ENCODE measurements at places on chromosomes 6 and 20.

DNA sequence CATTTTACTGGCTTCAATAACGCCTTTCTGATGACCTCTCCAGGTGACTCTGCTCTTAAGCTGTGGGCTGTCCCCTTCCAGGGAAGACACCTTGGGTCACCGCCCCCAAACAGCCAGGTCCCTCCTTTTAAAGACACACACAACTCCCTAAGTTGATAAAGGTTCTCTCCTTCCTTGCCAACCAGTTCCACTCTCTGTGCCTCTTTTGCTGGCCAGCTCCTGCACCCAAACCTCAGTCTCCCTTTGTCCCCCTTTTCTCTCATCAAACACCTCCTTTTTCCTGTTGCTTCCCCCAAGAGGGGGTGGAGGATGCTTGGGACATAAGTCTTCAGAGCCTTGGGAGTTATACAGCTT lies 1.0 kb downstream of the NCOA6 start:
- peak; percentile 72 for DNase-seq

GRCh38 chr6:1390946-1391799 lies 1.8 kb downstream of the FOXF2 start:
- no peak for DNase-seq

DNA sequence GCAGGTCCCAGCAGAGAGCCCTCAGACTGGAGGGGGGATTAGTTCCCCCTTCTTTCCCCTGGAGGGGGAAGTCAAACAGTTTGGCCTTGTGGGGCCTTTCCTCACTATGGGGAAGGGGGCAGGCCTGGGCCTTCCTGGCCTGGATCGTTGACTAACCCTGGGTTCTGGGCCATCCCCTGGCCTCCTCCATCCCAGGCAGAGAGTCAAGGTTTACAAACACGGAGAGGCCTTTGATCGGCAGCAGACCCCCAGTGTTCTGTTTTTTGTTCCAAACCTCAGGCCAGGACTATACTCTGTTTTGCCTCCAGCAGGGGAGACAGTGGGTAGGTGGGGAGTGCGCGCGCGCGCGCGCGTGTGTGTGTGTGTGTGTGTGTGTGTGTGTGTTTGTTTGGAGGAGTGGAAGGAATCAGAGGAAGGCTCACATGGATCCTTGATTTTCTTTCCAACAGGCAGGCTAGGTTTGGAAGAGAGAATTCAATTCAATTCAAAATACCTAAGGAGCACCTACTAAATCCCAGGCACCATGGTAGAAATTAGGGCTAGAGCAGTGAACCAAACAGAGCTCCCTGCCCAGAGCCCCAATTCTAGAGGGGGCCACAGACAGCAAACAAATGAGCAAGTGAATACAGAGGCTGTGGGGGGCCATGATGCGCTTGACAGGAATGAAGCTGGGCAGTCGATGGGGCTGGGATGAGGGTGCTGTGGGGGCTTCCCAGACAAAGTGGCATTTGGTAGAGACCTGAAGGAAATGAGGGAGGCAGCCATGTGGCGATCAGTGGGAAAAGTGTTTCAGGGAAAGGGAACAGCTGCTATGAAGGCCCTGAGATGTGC lies 14.8 kb downstream of the TP53RK start:
- DNase-seq: no peak

DNA sequence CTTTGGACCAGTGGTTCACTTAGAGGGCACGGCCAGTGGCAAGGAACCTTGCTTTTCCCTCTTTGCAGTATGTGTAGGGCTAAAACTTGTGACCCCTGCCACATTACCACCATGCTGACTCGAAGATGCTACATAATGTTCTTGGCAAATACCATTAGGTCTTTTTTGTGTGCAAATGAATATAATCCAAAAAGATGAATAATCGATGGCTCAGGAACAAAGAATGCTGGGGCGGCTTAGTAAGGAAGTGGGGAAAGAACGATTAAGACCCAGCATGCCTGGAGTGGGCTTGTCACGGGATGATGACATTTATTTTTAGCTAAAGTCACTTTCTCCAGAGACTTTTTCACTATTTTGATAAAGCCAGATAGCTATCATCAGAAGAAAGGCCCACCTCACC lies 23.1 kb downstream of the CMTR1 start:
- no peak for DNase-seq

DNA sequence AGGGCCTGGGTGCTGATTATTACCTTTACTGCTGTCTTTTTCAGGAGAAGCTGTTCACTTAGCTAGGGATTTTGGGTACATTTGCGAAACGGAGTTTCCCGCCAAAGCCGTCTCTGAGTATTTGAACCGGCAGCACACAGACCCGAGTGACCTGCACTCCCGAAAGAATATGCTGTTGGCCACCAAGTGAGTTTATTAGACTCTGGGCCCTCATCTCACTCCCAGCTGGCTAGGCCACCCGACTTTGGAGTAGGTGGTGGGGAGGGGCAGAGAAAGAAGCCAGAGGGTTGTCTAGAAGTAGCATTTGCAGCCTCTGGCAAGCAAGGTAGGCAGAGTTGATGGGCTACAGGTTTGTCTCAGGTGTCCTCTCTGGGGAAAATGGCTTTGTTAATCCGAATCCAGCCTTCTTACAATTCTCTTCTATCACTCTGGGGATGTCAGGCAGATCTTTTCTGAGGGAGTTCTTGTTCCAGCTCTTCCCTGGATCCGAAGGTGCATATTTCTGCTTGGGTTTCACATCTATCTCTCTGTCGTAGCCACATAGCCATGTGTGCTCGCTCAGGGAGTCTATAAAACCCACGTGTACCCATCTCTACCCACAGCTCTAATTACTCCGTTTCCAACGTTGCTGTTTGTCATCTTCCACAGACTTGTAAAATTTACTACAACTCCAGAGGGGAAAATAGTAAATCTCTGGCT lies 21.6 kb downstream of the TFAP2B start:
- no peak for DNase-seq

- no peak for DNase-seq
These were observed 902 bp downstream of the ZNF337 start for GRCh38 chr20:25695532-25696370.

GRCh38 chr6:30537931-30538330 lies 18.4 kb downstream of the GNL1 start:
- DNase-seq: no peak

- no peak for DNase-seq
These were observed 179.4 kb upstream of the JAG1 start for GRCh38 chr20:10853176-10853575.

- no peak for DNase-seq
These were observed 268.2 kb downstream of the SAMD5 start for GRCh38 chr6:147776631-147777213.

DNA sequence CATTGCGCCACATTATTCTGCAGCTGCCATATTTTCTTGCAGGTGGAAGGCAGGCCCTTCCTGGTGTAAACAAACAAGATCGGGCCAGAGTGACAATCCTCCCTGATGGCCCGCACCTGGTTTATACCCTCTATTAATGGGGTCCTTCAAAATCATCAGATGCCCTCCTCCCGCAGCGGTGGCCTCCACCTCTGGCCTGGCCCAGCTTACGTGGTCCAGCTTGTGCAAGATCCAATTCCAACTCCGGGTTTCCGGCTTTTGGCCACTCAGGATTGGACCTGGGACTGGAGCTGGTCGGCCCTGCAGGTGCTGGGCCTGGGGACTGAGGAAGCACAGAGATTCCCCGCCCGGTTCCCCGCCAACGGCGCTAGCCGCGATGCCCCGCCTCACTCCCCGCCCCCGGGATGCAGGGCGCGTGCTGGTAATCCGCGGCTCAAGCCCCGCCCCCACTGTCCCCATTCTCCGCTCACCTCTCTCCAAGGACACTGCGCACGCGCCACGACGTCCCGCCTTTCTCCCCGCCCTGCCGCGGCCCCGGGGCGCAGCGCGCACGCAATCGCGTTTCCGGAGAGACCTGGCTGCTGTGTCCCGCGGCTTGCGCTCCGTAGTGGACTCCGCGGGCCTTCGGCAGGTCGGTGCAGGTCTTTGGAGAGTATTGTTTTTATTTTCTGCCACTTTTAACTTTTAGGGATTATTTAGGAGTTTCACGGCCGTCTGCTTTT lies at the start of gene TMEM14B:
Gene TMEM14B, plus strand, starts transcription at position 555 of the 722 bp plus-strand sequence. CDS start 1,441 bp downstream, outside the sequence.
- DNase-seq: peak; percentile 99

DNA sequence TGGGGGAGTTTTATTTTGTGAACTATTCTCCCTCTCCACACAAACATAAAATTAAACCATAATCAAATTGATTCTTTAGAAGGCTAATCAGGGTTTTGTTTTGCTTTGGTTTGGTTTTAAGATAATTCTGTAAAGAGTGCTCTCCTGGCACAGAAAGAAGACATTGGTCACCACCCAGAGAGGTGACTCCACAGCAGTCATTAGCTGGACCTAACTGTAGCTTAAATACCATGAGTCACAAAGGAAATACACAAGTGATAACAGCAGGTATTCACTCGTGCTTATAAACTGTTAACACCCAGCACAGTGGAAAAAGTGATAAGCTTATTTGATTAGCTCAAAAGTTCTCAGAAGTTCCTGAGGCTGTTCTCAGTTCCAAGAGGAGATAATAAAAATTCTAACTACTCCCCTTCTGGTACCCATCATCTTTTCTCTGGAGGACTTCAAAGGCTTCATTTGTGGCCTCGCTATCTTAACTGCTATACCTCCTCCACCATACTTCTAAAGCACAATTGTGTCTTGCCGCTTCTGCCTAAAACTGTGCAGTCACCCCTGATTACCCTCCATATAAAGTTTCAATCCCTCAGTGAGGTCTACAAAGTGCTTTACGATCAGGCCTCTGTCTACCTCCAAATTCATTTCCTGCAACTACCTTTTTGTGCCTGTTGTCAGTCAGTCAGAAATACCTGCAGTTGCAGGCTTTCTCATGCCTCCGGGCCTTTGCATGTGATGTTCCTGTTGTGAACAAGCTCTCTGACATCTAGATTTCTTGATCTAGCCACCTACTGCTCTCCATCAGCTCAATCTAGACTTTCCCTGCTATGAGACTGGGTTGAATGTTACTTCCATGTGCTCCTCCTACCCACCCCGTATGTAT lies 201.1 kb downstream of the SAMD5 start:
- no peak for DNase-seq

DNA sequence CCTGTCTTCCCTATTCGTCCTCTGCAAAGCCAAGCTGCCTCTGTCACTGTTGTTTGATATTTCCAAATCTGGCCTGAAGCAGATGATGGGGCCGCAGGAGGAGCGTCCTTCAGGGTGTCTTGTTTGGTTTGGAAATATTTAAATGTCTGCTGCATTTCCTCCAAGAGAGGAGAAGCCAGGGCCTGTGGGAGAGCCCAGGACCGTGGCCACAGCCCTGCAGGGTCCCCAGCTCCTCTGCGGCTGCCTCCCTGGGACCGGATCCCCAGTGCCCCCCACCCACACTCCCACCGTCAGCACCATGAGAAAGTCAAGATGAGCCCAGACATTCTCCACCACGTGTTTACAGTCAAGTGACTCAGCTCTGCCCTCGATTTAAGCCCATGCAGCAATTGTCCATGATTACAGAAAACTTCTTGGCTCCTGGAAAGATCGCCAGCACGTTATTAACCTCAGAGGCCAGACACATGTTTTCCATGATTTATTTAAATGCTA lies 18.2 kb downstream of the FOXF2 start:
- DNase-seq: no peak

DNA sequence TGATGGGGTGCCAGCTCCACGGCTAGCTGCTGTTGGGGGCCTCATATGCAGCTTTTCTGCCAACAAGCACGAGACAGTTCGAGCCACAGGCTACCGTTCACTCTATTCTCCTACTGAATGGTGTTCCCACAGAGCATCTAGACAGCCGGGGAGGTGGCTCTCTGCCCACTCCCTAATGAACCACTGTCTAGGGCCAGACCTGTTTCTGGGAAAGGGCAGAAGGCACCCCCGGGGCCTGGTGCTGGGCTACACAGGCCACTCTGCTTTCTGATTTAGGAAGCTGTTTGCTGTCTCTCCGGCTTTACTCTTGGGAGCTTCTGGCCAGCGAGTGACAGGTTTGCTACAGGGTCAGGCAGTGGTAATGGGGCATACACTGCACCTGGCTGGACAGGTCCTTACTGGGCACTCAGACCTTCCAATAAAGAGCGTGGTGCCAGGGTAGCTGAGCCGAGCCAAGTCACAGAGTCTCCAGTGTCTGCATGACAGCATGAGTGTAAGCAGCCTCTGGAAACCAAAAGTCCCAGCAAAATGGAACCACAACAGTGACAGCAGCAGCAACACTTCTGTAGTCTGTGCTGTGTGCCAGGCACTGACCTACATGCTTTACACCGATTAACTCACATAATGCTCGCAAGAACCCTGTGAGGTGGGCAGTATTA lies 8.4 kb downstream of the CCDC167 start:
- DNase-seq: no peak

- DNase-seq: no peak
These were observed 522.1 kb upstream of the BTBD3 start for GRCh38 chr20:11395581-11395980.

DNA sequence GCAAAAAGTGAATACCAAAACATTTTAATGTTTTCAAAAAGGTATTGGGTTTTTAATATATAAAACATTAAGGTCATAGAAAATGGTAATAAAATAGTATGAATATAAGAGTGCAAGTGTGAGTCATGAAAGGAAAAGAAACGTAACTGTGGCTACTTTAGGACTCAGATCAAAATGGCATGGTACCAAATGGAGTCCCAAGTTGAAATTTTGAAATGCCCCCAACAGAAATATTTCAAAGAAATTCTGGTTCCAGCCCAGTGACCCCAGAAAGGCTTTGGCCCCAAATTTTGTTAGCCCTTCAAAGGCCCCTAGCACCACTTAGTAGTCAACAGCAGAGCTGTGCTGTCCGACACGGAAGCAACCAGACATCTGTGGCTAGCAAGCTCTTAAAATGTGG lies 6.0 kb downstream of the COL12A1 start:
- no peak for DNase-seq

DNA sequence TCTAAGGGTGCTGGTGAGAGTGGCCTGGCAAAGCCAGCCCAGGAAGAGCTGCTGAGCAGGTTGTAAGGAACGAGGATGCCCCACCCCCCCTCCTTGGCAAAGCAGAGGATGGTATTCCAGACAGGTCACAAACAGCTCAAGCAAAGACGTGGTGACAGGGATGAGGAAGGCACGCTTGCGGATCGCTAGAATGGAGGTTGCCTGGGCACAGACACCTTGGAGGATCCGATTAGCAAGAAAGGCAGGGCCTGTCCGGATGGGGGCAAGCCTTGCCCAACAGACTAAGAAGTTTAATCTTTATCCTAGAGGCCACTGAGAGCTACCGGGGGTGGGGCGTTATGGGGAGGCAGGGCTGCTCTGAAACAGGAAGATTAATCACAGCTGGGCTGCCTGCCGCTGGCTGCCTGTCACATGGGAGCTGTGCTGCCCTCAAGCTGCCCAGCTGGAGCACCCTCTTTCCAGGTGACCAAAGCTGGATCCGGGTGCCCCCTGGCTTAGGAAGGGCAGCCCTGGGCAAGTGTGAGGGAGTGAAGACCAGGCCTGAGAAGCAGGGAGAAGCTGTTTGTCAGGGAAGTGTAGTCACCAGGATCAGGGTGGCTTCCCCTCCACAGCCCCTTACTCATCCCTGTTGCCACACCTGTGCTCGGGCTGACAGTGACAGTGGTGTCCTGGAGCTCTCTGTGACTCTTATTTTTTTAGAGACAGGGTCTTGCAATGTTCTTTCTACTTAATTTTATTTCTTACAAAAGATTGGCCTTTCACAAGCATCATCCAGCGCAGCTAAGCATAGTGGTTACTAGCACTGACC lies 9.1 kb upstream of the MAPK13 start:
- peak; percentile 50 for DNase-seq

- peak; percentile 5 for DNase-seq
These were observed 17.4 kb downstream of the MYLK4 start for GRCh38 chr6:2733324-2733723.

GRCh38 chr6:75723382-75723781 lies 25.7 kb upstream of the MYO6 start:
- DNase-seq: no peak

- DNase-seq: peak; percentile 43
These were observed 21.6 kb upstream of the MTRF1L start for GRCh38 chr6:153023977-153024708.

- no peak for DNase-seq
These were observed 6.0 kb upstream of the FOXC1 start for GRCh38 chr6:1603708-1604107.
